ENCODE measurements at places on chromosomes 3 and 15.

DNA sequence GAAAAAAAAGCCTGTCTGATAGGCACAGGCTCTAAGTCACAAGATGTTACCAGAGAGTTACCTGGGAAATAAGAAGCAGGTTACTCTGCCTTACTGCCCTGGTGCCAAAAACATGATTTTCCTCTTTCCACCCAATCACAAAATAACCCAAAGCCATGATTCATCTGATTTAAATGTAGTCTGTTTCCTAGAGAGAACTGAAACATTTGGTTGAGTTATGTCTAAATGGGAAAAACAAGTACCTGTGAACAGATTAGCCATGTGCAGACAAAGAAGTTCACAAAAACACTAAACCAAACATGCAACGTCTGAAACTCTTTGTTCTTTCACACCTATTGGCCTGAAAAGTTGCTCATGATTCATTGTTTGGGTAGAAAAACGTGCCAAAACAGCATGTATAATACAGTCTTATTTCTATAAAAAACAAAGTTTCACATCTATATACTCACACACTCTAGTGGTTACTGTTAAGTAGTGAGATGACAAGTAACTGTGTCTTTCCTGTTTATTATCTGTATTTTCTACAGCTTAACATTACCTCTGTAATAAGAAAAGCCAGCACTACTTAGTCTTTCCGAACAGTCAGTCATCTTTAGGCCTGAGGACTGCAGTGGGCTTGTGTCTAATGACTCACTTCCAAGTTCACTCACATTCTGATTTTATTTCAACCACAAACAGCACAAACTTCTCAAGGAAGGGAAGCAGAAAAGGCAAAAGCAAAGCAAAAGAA lies 30.2 kb downstream of the FAM174B start:
- DNase-seq, result no peak

DNA sequence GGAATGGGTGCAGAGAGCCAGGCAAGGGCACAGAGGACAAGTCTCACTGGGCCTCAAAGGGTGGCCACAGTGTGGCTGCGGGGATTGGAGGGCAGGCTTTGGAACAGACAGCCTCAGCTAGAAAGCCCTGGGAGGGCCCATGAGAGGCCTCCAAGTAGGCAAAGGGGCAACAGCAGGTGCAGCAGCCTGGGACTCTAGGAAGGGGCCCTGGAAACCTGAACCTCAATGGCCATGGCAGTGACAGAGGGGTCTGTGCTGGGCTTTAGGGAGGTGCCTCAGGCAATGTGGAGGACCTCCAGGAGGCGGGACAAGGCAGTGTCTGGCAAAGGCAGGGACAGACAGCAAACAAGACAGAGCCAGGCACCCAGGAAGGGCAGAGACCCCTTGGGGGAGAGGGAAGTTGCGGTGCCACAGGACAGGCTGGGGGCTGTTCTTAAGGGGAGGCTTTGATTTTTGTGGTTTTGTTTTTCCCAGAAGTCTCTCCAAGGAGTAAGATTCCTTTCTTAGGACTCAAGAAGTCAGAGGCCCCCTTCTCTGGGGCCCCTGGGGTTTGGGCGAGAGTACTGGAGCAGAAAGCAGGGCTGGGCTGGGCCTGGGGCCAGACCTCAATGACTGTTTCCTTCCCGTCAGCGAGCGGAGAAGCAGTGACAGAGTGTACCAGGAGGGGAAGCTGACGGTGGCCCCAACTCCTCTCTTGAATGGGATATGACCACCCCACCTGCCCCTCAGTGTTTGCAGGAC lies 9.7 kb downstream of the STOML1 start:
- no peak for DNase-seq

- no peak for DNase-seq
Observed at GRCh38 chr15:31925541-31925940, 104.8 kb upstream of the CHRNA7 start.

DNA sequence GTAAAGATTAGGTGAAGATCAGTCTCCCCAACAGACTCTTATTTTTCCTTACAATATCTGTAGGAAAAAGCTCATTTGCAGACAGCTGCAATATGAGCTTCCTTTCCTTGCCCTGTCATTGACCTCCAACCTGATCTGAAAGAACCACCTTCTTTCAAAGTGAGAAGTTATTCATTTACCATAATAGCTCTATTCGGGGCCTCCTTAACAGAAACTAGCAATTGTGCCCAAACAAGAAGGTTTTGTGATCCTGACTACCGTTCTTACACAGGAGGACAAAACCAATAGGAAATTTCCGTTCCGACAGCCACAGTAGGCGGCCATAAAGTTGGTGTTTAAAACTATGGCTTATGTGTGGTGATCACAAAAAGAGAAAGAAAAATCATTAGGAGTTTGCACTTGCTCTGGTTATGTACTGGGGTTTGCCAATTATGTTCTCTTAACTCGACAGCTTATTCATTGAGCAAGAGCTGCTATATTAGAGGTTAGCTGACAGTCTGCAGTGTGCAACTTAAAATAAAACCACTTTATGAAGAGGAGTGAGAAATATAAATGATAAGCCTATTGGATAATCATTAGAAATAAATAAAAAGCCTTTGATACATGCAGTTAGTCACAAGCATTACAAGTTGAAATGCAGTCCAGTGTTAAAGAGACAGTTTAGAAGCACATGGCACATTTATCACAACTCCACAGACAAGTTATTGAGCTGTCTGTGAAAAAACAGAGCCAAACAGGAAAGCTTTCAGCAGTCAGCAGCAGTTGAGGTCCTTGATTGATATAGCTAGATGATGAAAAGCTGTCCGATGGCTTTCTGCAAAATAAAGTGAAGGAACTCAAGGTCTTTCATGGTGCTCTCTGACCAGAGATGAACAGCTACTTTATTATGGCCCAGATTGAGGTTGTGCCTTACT lies 199.8 kb downstream of the WDR72 start:
- DNase-seq, result no peak

DNA sequence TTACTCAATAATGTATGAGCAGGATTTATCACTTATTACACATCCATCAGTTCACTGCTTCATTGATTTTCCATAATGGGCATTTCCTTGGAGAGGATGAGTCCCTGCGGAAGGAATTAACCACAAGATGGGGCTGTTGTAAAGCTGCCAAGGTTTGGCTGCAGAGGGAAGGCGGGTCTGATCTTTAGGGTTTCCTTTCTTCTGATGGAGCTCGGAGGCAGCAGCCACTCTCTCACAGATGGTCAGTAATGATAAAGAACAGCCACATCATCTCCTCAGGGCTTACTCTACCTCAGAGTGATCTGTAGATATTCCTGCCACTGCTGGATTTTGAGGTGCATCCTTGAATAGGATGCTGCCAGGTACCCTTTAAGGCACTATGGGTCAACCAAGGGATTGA lies 115.2 kb downstream of the USP13 start:
- DNase-seq, result no peak
